ENCODE measurements at places on chromosomes 3 and 15.

DNA sequence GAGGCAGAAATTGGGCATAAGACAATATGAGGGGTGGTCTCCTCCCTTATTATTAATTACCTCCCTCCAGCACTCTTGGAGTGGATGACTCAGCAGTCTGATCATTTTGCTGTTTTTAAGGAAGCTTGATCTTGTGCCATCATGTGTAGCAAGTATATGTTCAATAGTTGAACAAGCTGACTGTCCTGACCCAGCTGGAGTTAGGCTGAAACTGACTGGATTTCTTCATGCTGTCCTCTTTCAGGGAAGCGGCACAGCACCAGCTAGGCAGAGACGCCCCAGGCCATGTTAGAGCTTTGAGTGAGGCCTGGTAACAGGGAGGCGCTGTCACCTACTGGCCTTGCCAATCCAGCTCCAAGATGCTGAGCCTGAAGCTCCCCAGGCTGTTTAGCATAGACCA, 54.4 kb upstream of the KIF23 start:
- DNase-seq = no peak

- DNase-seq = no peak
Observed at GRCh38 chr3:122975163-122975923, 52.2 kb downstream of the SEMA5B start.

DNA sequence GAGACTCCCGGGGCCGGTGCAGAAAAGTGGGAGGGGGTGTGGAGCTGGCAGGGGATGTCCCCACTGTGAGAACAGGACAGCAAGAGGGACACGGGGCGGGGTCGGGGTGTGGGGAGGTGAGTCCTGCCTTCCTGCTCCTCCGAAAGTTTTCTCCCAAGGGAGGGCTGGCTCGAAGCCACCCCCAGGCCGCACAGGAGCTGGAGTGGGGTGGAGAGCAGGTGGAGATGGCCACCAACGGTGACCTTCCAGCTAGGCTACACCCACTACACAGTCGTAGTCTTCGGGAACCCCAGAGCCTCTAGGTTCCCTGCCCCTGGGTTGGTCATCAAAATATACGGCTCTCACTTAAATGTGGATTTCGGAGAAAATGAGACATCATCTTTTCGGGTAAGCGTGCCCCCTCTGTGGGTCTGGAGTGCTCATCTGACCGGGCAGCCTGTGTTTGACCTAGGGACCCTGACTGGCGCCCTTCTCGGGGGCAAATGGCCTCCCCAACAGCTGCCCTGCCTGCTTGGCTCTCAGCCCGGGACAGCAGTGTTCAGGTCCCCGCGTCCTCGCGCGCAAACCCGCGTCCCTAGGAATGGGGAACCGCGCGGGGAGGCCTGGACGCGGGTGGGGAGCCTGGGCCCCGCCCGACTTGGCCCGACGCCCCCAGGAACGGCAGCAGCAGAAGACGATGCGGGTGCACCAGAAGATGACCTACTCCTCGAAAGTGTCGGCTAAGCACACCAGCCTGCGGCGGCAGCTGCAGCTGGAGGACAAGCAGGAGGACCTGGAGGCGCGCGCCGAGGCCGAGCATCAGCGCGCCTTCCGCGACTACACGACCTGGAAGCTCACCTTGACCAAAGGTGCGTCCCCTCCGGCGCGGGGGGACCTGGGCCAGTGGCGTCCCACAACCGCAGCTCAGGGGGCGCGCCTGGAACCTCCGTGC, 21.2 kb downstream of the CFAP100 start:
- no peak for DNase-seq

DNA sequence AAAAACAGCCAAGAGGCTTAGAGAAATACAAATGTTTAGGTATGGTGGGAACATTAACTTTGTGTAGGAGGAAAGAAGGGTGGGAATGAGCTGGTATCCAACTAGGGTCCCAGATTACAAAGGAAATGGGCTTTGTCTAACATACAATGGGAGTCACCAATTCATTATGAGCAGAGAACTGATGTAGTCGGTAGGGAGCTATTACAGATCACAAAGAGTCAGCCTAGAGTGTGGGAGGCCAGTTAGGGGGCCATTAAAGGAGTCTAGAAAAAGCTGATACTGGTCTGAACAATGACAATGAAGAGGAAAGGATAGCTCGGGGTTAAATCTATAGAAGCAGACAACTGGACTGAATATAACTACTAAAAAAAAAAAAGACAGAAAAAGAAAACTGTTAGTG, 15.5 kb downstream of the ANO10 start:
- DNase-seq = no peak
